ENCODE measurements at places on chromosomes 1 and 21.

DNA sequence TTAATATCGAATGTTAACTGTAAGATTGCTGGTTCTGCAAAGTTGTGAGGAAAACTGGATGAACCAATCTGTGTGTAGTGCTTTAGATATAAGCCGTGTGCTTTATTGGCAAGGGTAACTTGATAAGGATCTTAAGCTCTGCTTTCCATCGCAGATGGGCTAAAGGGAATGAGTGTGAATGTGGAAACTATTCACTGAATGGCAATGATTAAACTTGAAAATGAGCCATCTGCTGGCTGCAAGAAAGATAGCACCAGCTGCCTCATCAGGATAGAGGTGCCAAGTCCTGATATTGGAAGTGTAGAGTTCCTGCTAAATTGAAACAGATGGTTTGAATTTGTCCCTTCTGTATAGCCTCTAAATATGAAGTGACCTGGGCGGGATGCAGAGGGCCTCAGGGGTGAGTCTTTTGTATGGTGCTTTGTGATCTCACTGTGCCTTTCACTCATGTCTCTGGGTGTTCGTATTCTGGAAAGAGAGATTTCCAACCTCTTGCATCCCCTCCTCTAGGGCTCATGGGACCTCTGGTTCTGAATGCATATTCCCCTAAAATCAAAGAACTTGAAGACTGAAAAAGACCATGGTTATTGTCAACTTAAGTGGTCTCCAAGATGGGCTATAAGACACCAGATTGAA is 9.2 kb downstream of the FCRL3 start:
- no peak for DNase-seq

DNA sequence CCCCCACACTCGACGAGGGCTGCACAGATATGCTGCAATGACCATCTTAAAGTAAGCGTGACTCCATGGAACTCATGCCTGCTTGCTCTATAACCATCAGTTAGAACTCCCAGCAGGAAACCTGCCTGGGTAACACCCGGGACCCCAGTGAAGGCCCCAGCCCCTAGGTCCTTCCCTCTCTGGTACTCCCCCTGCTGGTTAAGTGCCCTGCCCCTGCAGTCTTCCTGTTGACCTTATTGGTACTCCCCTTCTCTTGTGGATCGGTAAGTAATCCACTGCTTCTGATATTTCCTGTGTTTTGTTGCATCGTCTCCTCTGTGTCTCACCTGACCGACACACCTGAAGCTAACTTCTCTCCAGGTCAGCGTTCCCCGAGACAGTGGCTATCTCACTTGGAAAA is 104.8 kb upstream of the COG2 start:
- DNase-seq = no peak

- DNase-seq = no peak
Observed at GRCh38 chr1:39754026-39754570, 15.4 kb downstream of the PPIE start.

DNA sequence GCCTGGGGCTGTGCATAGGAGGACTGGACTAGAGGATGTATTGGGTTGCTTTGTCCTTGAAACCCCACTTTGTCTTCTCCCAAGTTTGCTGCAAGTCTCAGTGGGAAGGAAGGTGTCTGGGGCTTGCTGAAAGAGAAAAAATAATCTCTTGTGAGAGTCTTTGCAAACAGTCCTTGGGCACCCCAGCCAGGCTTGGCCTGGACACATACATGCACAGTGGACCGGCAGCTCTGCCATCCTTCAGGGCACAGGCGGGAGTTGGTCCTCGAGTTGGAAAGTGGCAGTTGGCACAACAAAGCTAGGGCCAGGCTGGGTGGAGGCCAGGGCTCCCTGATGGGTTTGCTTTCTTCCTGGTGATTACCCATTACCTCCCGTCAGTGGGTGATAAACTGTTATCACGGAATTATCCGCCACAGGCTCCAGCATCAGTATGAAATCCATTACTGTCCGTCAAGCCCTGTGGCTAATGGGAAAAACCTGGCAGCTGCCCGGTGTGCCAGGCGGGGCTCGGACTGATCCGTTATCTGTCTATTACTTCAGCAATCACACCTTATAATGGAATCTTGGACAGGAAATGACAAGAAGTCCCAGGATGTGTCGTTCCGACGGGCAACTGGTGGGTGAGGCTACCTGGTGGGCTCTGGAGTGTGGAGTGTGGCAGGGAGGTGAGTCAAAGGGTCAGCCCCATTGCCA is 265.7 kb downstream of the GRIK3 start:
- no peak for DNase-seq

GRCh38 chr1:31036749-31037500 is 28.6 kb downstream of the PUM1 start:
- no peak for DNase-seq

DNA sequence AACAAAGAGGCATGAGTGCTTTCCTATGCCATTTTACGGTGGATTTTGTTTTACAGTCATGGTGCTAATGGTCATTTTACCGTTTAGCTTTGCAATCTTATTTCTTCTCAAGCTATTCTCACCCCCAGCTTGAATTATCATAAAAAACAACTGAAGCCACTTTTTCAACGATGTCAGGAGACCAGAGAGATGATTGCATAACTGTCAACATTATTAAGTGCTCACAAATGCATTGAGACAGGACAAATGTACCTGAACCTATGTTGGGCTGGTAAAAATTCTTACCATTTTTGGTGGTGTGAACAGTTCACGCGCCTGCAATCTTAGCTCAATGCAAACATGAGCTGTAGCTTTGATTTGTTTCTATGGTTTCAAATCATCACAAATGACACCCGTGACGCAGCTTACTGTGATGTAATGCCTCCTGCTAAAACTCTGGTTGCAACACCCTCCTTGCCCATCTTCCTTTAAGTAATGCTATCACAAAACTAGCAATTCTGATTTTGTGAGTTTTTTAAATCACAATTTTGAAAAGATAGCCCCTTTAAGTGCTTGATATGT is 104.4 kb downstream of the UCHL5 start:
- no peak for DNase-seq

DNA sequence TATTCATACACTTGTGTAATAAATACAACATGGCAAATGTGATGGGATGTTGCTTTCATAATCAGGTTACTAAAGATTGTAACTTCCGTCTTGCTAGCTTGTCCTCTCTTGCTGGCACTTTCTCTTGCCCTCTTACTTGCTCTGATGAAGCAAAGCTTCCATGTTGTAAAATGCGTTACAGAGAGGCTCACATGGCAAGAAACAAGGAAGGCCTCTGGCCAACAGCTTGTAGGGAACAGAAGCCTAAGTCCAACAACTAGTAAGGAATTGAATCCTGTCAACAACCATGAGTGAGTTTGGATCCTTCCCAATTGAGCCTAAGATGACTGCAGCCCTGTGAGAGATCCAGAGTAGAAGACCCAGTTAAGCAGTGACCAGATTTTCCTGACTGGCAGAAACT is 15.4 kb downstream of the TMED5 start:
- DNase-seq = no peak

DNA sequence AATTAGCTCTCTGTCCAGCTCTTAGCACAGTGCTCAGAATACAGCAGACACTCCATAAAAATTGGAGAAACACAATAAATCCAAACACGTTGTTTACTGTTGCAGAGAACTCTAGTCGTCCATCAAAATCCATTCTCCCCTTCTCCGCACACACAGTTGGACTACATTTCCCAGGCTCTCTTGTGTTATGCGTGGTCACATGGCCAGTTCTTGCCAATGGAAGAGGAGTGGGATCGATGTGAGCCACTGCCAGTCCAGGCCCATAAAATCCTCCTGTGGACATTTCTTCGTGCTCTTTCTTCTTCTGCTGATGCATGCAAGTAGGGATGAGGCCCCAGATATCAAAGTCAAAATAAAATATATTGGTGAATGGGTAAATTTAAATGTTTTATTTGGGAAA is 114.3 kb upstream of the FMN2 start:
- no peak for DNase-seq

- DNase-seq = no peak
Observed at GRCh38 chr1:28173151-28173979, 3.1 kb downstream of the PTAFR start.

- DNase-seq = peak; percentile 17
Observed at GRCh38 chr1:163410073-163410999, 88.6 kb downstream of the NUF2 start.

DNA sequence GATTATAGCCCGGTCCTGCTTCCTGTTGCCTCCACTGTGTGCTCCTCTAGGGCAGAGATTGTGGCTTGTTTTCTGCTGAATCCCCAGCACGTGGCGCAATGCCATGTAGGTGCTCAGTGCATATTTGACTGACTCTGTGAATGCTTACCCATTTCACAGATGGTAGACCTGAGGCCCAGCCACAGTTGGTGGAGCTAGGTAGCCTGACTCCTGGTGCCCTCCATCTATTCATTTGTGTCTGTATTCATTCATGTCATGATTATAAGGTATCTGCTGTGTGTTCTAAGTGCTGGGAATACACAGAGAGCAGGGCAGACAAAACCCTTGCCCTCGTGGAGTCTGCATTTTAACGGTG is 22.5 kb downstream of the TNFRSF1B start:
- DNase-seq = no peak

- no peak for DNase-seq
Observed at GRCh38 chr1:91604632-91605031, 104.0 kb downstream of the CDC7 start.

- peak; percentile 37 for DNase-seq
Observed at GRCh38 chr1:173409613-173410012, 67.5 kb upstream of the PRDX6 start.

- DNase-seq = no peak
Observed at GRCh38 chr1:13675151-13675651, 24.8 kb upstream of the PRDM2 start.

- DNase-seq = no peak
Observed at GRCh38 chr1:224594360-224594759, 21.8 kb upstream of the CNIH3 start.

- DNase-seq = peak; percentile 41
Observed at GRCh38 chr1:192476802-192477298, 98.7 kb upstream of the RGS1 start.

DNA sequence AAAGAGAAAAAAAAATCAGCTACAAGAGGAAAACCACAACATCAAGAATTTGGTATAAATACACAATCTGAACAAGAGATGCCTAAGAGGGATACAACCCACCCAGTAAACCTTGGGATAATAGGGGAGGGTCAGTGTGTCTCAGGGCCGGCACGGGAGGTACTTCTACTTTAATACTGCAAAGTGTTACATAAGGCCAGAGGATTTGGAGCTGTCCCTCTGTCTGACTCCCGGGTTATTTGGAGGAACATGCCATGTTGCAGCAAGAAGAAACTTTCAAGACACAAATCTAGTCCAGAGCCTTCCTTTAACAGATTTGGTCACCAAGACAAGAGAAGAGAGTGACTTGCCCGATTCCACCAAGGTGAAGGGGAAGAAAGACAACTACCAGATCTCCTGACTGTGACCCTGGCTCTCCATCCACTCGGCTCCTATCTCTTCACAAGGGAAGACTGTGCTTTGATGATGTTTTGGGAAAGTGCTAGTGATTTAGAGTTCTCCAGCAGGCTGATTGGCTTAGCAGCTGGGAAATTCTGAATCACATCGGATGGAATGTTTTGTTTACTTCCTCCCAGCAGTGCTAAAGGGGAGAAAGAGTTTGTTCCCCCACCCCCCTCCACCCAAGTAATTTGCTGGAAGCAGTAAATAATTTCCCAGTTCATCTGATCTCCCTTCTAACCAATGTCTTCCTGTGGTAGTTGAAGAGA is 29.3 kb downstream of the SGIP1 start:
- DNase-seq = peak; percentile 61

DNA sequence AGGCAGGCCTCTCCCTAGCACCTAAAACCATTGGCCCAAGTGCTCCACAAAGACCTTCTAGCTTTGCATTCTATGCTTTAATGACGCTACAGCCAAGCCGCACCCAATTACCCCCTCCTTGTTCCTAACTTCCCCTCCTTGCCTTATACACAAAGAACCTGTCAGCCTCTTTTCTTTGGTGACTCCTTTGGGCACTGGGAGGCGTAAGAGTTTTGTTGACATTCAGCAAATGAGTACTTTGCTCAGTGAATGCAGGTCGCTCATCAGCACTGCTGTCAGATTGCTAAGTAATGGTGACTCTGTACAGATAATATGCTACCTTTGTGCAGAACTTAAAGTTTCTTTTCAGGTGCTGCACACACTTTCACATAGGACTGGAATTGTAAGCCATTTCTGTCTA is 187.6 kb upstream of the FAM78B start:
- no peak for DNase-seq

Data from heart right ventricle (tissue), 16 donors.